ENCODE measurements at places on chromosomes 3 and 15.

- DNase-seq = no peak
These were observed 192.7 kb upstream of the KCNMB2 start for GRCh38 chr3:178343433-178344038.

GRCh38 chr3:45966371-45966791 is 23.1 kb downstream of the CXCR6 start:
- DNase-seq = no peak

GRCh38 chr15:81106560-81106959 is 27.5 kb upstream of the CFAP161 start:
- peak; percentile 64 for DNase-seq

- DNase-seq = no peak
These were observed 184.1 kb upstream of the LRRC3B start for GRCh38 chr3:26438325-26438940.

DNA sequence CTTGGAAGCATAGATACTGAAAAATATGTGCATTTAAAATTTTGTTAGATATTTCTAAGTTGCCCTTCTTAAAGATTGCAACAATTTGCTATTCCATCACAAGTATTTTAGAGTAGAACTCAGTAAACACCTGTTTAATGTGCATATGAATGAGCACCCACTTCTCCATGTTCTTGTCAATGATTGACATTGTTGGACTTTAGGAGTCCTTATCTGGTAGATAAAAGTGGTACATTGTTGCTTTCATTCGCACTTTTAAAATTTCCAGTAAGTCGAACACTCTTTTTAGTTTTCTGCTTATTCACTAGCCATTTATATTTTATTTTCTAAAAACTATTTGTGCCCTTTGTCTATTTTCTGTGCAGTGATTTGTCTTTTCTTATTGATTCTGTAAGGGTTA is 478.3 kb downstream of the SOX2 start:
- no peak for DNase-seq

- no peak for DNase-seq
These were observed 10.2 kb downstream of the KBTBD13 start for GRCh38 chr15:65086680-65087111.

GRCh38 chr3:172136330-172136729 is 97.0 kb downstream of the FNDC3B start:
- no peak for DNase-seq

DNA sequence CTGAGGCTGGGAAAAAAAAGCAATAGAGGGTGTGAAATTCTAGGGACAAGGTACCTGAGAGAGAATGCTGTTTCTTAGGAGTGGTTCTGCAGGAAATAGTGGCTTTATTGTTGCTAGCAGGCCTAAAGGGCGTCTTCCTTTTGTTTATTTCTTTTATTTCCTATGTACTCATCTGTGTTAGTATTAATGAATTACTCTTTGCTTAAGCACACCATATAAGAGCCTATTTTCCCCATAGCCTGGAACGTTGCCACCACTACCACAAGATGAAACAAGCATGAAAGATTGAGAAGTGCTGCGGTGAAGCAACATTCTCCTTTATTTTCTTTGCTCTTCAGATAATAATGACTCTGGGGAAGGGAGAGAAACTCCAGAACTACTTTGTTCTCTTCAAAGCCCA is 21.3 kb upstream of the GOLIM4 start:
- DNase-seq = no peak

GRCh38 chr3:189167027-189167766 is 4.6 kb upstream of the TPRG1 start:
- DNase-seq = no peak
